Inflammatory macrophage treated with lipopolysaccharide for 4 hours (primary cell): ENCODE measurements at places on chromosomes 3 and 15.

GRCh38 chr3:14451844-14452739 is 49.7 kb downstream of the SLC6A6 start:
- peak; percentile 46 for DNase-seq

DNA sequence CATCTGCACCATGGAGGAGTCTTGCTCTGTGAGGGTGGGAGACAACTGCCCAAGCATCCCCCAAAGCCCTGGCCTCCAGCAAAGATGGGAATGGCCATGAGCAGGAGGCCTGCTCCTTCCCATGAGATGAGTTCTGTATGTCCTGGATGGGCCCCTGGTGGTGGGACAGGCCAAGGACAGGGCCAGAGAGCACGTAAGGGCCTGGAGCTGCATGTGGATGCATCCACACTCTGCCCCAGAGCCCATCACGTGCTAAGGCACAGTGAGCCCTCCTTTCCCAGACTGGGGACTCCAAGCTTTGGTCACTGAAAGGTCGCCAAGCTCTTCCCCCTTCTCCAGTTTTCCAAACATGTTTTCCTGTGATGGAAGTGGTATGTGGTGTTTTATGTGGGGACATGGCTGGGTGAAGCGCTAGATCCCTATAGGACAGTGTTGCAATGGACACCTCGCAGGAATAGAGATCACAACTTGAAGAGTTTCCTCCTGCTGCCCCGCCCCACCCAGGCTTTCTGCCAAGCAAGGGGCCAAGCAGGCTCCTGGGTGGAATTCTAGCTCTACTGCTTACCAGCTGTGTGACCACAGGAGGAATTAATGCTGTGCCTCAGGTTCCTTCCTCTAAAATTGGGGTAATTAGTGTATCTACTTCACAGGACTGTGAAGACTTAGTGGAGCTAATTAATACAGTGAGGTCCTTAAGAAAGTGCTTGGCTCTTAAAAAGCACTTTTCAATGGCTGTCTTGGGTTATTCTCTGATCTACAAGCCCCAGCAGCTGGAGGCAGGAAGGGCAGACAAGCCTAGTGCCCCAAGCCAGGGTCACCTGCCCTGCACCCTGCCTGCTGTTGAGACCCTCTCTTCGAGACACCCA is 106.4 kb upstream of the RPL32 start:
- DNase-seq, result no peak

- no peak for DNase-seq
Measured at GRCh38 chr3:13378155-13378554, 42.0 kb downstream of the NUP210 start.

DNA sequence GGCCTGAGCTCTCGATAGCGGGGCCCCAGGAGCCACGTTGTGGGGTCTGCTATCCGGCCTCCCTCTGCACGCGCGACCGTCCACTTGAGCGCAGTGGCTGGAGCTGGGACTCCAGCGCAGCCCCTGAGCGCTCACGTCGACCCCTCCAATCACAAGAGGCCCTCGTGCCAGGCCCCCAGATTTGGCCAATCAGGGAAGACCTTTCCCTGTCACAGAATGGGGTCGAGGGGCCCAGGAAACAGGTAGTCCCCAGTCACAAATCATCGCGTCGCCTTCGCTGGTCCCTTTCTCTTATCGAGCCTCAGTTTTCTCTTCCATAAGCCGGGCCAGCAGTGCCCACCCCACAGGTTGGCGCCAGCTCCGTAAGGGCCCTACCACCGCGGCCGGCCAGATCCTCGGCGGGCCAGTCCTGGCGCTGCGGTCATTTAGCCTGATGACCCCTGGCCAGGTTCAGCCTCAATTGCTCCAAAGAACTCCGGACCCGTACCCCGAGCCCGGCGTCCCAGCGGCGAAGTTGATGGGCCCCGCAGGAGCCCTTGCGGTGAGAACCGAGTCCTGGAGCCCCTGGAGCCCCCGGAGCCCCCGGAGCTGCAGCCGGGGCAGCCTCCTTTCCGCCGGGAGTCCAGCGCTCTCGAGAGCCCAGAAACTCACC is 435 bp downstream of the ALDH1L1 start:
- no peak for DNase-seq

- DNase-seq, result no peak
Measured at GRCh38 chr3:51720292-51721061, 13.6 kb downstream of the GRM2 start.

- DNase-seq, result no peak
Measured at GRCh38 chr3:120416868-120417267, 33.9 kb downstream of the FSTL1 start.

DNA sequence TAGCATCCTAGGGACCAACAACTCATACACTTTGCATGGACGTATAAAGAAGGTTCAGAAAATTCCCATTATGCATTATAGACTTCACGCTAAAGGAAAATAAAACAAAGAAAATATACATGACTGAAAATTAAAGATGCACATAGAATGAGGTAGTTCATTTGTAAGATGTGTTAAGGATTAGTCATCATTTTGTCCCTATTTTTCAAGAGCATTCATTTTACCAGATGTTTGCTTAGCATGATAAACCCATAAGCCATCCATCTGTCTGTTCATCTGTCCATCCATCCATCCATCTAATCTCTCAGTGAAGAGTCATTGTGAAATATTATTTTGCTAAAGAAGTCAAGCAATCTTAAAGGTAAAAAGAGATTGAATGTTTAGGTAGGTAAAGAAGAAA is 80.3 kb downstream of the TFG start:
- DNase-seq, result no peak

DNA sequence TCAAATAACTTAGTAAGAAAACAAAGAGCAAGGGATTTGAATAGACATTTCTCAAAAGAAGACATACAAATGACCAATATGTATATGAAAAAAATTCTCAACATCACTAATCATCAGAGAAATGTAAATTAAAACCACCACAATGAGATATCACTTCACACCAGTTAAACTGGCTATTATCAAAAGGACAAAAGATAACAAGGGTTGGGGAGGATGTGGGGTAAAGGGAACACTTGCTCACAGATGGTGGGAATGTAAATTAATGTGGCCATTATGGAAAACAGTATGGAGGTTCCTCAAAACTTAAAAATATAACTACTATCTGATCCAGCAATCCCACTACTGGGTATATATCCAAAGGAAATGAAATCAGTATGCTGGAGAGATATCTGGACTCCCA is 46.0 kb upstream of the RYK start:
- no peak for DNase-seq

GRCh38 chr3:73314151-73314951 is 252.9 kb downstream of the EBLN2 start:
- no peak for DNase-seq

DNA sequence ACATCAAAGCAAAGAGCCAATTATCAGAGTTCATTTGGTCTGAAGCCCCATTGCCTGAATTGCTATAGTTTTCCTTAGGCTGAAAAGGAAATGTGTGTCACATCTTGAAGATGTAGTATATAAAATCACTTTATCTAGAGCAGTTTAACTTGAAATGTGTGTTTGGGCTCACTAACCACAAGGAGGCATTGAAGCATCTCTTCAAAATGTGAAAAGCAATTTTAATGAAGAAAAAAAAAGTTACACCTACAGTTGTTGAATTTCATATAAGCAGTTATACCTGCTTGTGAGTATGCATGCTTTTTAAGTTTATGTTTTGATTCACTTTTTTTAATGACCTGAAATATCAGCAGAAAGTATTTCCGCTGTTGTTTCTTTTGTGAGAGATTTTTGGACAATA is 129.3 kb downstream of the IQCH start:
- DNase-seq, result no peak

DNA sequence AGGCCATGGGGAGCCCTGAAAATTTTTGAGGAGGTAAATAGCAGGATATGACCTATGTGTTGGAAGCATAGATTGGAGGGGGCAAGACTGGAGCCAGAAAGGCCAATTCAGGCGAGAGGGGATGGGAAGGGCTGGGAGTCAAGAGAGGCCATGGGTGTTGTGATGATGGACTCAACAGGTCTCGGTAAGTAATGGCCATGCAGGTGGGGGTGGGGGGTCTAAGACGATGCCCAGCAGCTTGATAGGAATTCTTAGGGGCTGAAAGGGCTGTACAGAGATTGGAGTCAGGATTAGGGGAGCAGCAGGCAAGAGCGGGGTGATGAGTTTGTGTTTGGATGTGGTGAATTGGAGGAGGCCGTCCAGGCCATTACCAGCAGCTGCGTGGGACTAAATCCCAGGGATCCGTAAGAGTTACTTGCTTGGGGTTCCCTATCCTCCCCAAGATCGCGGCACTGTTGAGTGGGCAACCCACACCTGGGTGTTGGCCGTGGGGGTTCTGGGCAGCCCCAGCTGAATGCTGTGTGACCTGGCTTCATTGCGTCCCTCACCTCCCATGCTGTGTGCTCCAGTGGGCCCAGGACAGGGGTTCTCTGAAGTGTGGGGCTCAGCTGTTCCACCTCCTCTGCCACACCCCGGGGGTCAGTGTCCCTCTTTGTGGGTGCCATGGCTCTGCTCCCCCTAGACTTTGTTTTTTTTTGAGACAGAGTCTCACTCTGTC is 41.8 kb upstream of the CHRNB4 start:
- no peak for DNase-seq

- no peak for DNase-seq
Measured at GRCh38 chr3:158531334-158531733, 39.7 kb upstream of the MLF1 start.

- DNase-seq, result peak; percentile 10
Measured at GRCh38 chr15:78944202-78944625, 632 bp downstream of the CTSH start.

DNA sequence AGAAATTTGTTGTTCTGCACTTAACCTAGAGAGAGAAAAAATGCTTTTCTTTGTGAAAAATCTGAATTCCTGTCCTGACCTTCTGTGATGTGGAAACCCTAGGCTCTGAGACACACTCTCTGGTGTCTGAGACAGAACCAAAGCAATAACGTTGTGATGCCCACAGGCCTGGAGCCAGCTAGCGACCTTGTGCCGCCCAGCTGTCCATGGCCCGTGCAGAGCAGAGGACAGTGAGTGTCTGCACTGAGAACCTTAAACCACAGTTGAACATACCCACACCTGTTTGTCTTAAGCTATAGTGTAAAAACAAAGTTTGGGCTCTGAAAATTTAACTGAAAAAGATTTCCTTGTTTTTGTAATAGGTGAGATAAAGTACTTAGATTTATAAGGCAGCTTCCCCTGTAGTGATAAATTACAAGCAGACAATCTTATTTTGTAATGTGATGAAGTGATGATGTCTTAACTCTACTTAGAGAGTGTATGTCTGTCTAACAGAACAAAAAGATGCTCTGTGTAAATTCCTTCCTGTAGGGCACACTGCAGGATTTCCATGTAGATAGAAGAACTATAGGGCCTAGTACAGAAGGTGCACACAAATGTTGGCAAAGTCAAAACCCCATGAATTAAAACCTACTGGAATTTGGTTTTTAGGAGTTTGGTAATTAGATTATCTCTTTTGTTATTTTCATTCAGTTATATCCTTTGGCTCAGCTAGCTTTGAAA is 62.7 kb downstream of the SNRK start:
- no peak for DNase-seq

GRCh38 chr3:57977818-57978235 is 30.4 kb upstream of the FLNB start:
- DNase-seq, result no peak

GRCh38 chr3:112635674-112636073 is 5.3 kb downstream of the CCDC80 start:
- peak; percentile 59 for DNase-seq

DNA sequence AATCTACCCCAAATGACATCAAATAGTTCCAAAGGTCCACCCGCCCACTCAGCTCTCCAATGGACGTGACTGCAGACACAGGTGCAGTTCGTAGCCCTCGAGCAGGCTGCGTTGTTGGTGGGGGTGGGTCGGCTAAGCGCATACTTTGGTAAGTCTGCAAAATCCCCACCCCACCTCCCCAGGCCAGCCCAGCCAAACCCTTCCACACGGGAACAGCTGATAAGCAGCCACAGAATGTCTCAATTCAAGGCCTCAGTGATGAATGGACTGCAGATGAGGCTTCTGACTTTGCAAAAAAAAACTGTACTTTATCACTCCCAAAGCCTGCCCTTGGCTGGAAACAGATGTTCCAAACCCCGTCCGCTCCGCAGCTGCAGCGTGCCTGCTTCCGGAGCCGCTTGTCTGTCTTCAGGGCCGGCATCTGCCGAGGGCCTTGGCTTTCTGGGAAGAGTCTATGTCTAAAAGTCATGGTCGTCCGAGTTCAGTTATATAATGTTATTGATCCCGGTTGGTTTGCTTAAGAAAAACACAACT is 38.2 kb downstream of the PCSK6 start:
- no peak for DNase-seq

- DNase-seq, result no peak
Measured at GRCh38 chr15:73024168-73024567, 28.1 kb upstream of the NEO1 start.

DNA sequence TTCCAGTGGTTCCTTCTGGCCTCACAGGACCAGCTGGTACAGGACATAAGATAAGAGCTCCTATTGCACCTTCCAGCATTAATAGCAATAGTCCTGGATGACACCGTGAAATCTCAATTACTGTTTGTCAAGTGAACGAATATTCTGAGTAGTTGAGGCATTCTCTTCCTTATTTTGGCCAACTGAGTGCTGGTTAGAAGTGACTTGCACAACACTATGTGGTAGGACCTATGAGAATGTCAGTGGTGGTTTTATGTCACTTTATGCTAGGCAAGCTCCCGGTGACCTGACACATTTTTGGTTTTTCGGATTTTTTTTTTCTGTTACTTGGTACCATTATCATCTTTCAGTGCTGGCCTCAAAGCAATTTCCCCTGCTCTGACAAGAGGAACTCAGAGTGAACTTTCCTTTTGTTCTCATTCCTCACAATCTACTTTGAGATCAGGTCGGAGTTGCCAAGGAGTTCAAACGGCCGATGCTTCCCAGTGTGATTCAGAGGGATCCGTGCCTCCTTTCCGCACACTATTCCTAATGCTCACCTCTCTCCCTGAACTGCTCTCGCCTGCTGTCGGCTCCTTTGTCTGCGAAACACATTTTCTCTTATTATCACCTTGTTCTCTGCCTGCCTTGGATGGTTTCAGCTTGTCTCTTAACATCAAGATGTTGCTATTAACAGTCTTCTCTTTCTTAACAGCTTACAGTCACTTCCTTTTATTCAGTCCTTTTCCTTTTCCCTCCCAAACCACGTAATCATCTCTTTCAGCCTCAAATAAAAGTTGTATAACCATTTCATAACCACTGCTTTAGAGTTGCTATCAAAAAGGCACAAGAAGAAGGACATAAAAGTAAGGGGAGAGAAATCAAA is 35.8 kb downstream of the QTRT2 start:
- DNase-seq, result peak; percentile 39
